ENCODE measurements at places on chromosomes 16 and 17. TPM values are rescaled to one million over a fixed set of nuclear protein-coding genes. Genes with fewer than 3 reads are reported as not detected.

GRCh38 chr17:29747660-29748059 is 124.9 kb upstream of the CORO6 start:
- DNase-seq = no peak

DNA sequence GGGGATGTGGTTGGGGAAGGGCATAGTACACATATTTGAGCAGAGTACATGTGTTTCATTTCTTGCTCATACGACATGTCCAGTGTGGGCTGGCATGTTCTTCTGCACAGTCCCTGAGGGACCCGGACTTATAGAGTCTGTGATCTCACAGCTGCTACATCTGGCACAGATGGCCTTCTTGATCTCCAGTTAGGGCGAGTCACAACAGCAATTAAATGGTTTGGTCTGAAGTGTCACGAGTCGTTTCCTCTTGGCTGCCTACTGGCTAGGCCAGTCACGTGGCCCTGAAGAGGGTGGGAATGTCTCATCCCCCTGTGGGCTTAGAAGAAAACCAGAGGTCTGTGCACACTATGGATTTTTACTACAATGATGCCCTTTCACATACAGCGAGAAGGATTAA is 443.6 kb downstream of the WWOX start:
- no peak for DNase-seq

DNA sequence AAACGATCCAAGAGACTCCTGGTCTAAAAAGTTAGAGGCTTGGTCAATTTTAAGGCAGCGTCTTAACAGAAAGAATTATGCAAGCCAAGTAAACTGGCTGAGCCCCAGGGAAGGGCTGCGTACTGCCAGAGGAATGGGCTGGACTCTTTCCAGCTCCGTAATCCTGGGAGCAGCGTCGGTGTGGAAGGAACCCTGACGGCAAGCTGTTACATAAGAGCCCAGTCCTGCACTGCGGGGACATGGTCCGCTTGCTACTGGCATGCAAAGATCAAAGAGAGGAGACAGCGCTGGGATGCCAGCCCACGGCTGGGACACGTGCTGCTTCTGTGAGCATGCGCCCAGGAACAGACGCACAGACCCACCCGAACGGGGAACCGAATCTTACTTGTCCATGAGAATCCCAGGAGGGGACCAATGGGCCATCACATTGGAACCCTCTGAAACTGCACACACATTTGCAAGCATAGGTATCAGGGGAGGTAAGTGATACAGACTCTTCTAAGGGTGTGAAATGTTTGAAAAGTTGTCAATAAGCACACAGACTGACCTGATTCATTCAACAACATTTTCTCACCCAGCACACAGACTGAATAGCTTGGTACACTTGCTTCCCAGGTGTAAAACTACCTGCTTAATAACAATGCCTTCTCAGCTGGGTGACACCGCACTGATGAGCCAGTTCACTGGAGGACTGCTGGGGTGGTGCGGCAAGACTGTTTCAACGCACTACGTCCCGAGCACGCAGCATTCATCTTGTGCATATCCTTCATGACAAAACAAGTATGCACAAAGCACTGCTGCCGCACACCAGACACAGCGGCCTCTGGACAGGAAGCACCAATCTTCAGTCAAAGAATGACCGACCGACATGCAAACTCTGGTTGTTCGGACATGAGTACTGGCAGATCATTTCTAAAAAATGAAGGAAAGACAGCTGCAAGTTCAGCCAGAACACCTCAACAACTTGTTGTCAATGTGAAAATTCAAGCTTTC is 94.9 kb downstream of the ANKRD11 start:
- no peak for DNase-seq

- DNase-seq = no peak
Measured at GRCh38 chr17:49715717-49716279, 8.0 kb upstream of the SLC35B1 start.

Gene MLX
- 32.1 TPM for total RNA-seq

Gene AFMID
- 0.60 TPM for total RNA-seq

Gene OR3A2
- 1.3 TPM for total RNA-seq
